Sciatic nerve (tissue), 2 donors: ENCODE measurements at places on chromosomes 6 and 20. TPM values are rescaled to one million over a fixed set of nuclear protein-coding genes. Genes with fewer than 3 reads are reported as not detected.

F13A1 gene
- total RNA-seq = 231 TPM

FAM217A gene
- not detected for total RNA-seq

GRCh38 chr6:166630462-166630861, 3.4 kb upstream of the RPS6KA2 start:
- no peak for DNase-seq

DNA sequence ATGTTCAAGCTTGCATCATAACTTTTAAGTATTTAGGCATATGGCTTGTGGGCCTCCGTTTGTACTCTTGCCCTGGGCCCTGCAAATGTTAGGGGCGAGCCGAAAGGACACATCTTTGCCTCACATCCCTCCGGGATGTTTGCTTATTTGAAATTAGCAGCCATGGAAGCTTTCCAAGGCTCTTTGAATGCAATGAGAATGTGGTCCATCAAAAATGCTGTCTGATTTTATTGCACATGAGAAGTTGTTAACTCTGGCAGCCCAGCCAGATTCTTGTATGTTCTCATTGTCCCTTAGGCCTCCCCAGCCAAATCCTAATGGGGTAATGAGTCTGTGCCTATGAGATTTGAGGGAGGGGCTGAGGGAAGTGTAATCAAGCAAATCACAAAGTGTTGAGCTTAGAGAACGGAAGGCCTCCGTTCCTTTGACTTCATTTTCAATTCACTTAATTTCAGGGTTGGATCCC, 261.2 kb upstream of the MARCKS start:
- no peak for DNase-seq

DNA sequence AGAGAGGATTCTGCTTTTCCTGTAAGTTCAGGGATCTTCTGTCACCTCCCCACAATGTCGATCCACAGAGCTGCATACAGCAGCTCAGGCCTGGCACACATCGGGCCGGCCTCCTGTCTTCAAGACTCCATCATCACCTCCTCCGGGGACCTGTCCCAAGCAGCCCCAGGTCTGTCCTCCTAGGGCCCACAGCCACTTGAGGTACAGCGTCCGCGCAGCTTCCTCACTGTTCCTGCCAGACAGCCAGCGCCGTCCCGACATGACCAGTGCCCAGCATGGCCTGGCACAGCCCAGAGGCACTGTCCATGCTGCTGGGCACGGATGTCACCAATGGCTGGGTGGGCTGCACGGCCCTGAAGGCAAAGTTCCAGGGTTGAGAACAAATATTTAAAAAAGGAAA, 101.6 kb downstream of the DLL1 start:
- DNase-seq = no peak

GRCh38 chr6:102582569-102582968, 1189.1 kb downstream of the GRIK2 start:
- DNase-seq = no peak

- no peak for DNase-seq
Measured at GRCh38 chr6:112204350-112204706, 50.0 kb downstream of the LAMA4 start.

DNA sequence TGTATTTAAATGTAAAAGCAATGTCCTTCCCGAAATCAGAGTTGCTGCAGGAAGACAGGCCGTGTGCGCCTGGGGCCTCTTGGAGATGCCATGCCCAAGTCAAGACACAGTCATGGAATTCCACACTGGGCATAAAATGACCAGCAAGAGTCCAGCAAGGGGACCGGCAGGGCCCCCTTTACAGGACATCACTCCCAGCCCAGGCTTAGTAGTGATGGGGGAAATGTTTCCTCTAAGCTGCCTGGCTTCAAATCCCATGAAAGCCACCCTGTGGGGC, 1.9 kb upstream of the PPP1R3G start:
- DNase-seq = no peak

DNA sequence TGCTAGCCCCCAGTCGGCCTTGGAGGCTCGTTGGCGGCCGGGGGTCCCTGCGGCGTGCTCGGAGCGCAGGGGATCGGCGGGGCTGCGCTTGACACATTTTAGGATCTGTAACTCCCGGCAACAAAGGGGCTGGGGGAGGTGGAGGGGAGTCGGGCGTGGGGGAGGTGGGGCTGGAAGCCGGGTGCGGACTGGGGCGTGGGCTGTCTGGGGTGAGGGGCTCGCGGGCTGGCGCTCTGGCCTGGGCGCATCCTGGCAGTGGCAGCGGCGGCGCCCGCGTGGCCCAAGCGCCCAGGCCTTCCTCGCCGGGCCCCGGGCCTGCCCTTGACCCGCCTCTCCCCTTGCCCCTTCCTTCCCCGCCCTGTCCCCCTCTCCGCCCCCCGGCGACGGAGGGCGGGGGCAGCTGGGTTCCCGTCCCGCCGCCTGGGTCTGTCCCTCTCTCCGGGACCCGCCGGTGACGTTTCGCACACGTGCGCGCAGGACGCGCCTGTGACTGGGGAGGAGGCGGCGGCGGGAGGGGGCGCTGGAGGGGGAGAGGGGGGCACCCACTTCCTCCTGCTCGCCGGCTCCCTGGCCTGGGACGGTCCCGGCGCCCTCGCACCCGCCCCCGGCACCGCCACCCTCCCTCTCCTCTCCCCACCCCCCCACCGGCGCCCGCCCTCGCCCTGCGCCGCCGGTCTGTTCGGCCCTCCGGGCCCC, 1.5 kb downstream of the E2F3 start:
- DNase-seq = peak; percentile 92

- no peak for DNase-seq
Measured at GRCh38 chr6:154878871-154879491, 116.1 kb upstream of the TIAM2 start.

AGER gene
- total RNA-seq = 13.6 TPM

CD83 gene
- total RNA-seq = 22.3 TPM

DNA sequence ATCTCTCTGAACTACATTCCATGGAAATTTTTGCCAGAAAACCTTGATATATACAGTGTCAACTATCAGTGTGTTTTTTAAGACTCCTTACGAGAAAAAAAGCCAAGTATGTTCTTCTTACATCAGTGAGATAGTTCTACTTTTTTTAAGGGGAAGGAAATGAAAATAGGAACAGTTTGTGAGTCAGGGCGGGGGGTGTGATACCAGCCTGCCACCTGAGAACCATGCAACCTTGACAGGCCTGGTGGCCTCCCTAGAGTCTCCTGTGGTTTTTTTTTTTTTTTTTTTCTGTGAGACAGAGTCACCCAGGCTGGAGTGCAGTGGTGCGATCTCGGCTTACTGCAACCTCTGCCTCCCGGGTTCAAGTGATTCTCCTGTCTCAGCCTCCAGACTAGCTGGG, 96.3 kb upstream of the GCM1 start:
- no peak for DNase-seq

DNA sequence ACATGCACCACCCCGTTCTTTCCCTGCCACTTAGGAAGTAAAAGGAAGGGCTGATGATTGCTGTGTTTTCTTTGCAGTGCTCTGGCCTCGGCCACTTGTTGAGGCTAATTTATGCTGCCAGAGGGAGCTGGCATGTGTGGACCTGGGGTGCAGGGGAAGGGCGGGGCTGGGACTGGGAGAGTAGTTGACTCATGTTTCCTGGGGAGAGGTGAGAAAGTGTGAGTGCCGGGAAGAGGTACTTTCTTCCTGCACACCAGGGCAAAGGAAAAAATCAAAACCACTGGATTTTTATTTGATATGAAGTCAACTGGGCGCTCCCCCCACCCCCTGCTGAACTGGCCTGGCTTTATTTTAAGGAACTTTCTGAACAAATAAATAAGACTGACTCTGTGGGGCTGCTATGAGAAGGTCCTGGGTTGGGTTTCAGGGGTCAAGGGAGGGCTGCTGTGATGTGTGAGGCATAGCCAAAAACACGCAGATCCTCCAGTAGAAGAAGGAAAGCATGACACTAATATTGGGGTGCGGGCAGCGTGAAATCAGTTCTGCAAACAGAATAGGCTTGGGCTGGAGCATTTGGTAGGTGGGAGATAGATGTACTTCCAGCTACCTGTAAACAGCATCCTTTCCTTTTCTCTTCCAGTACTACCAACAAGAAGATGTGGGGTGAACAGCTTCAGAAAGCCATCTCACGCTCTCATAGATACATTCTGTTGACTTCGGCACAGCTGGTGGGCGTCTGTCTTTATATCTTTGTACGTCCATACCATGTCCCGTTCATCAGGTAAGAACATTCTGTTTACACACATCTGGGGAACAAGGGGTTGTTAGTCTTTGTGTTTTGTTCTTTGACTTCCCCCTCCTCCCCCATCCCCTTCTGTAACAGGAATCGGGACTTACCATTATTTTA, 87.5 kb downstream of the SYNJ2 start:
- DNase-seq = no peak

GNMT gene
- 1.8 TPM for total RNA-seq

GRCh38 chr6:15089569-15090144, 156.2 kb upstream of the JARID2 start:
- no peak for DNase-seq

DNA sequence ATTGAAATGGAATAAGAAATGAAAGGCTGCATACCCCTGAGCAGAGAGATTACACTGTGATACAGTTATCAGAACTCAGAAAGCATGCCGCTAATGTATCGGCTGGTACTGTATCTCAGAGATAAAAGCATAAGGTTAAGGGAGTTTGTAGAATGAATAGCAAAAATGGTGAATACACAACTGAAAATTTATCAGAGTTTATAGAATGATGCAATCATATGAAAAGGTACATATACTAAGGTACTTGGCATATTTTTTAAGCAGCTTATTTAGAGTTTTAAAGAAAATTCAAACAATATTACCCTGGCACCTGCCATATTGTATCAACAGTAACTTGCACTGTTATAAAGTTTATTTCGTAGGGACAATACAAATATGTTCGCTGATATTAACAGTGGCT, 364.0 kb downstream of the PHF3 start:
- no peak for DNase-seq

GRCh38 chr6:113909224-113909856, 52.2 kb downstream of the MARCKS start:
- no peak for DNase-seq

BMP2 gene
- total RNA-seq = 6.1 TPM

DNA sequence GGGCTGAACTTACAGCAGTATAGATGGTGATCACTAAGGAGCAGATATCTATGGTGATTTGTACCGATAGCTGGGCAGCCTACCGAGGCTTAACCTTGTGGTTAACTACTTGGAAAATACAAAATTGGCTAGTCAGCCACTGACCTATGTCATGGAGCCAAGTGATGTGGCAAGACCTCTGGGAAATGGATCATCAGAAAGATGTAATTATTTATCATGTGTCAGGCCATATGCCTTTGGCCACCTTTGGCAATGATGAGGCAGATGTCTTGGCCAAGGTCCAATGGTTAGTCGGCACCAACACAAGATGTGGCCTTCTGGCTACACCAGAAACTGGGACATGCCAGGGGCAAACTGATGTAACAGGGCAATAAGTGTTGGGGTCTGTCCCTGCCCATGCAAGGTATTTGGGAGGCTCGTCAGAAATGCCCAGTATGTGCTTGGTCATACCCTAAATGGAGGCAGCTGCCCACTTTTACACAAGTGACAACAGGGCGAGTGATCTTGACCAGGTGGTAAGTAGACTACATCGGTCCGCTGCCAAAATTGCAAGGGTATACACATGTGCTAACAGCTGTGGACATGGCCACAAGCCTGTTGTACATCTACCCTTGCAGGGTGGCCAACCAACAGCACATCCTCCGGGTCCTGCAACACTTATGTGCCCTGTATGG, 30.1 kb downstream of the HDDC2 start:
- DNase-seq = no peak

GRCh38 chr6:33960345-33961313, 156.8 kb upstream of the MLN start:
- no peak for DNase-seq

KHDC1 gene
- 2.0 TPM for total RNA-seq

DNA sequence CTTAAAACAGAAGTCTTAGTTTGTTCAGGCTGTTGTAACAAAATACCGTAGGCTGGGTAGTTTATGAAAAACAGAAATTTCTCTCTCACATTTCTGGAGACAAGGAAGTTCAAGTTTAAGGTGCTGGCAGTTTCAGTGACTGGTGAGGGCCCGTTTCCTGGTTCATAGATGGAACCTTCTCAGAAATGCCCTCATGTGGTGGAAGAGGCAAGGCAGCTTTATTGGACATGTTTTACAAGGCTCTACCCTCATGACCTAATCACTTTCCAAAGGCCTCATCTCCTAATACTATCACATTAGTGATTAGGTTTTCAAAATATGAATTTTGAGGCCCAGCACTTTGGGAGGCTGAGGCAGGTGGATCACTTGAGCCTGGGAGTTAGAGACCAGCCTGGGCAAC, 2.4 kb downstream of the HEBP2 start:
- no peak for DNase-seq

SAPCD1 gene
- 4.9 TPM for total RNA-seq

DNA sequence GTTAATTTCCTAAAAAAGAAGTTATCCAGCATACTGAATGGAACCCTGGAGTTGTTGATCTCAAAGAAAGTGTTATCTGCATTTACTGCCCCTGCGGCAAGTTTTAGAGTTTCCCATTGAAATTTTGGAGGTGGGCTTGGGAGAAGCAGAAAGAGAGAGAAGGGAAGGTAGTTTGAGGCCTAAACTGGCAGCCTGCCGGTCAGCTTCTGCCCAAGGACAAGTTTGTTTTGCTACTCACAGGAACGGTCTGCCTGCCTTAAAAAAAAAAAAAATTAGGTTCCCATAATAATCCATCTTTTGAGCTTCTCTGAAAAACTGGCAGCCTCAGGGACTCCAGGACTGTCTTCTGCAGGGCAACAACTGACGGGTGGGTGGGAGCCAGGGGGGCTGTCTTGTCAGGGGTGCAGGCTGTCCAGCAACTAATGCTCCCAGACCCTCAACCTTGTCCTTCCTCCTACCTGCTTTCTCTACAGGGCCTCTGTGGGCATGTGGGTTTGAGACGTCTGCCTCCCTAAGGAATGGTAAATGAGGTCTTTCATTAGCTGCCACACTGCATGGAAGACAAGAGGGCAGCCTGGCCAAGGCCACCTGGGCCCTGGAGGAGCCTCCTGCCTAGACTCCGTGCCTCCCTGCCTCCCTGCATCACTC, 176.1 kb upstream of the KCNG1 start:
- no peak for DNase-seq

DNA sequence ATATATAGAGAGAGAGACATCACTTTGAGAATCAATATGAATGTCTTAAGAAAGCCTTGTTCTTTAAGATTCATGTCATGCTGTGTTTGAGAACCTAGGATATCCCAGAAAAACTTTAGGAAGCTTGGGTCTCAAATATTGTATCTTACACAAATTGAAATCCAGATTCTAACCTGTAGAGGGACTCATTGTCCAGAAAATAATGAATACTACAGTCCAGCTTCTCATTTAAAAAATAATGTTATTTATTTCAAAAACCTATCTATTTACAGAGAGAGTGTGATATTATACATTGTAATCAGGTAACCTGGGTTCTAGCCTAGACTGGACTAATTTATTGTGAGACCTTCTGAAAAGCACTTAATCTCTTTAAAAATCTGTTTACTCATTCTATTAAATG, 4.2 kb downstream of the RFX6 start:
- DNase-seq = no peak
